ENCODE measurements at places on chromosomes 12 and 14.
A peak's percentile ranks its signal among the peaks of the same experiment; 100 is the strongest.

- no peak for DNase-seq
Observed at GRCh38 chr12:100612606-100613005, 39.1 kb downstream of the GAS2L3 start.

GRCh38 chr12:87112571-87113345 is 856.6 kb upstream of the MGAT4C start:
- no peak for DNase-seq

- no peak for DNase-seq
Observed at GRCh38 chr12:107079172-107080011, 14.0 kb downstream of the CRY1 start.

- DNase-seq: no peak
Observed at GRCh38 chr12:128685903-128686475, 137.8 kb downstream of the SLC15A4 start.

- DNase-seq: no peak
Observed at GRCh38 chr12:26406391-26406790, 211.0 kb downstream of the SSPN start.

DNA sequence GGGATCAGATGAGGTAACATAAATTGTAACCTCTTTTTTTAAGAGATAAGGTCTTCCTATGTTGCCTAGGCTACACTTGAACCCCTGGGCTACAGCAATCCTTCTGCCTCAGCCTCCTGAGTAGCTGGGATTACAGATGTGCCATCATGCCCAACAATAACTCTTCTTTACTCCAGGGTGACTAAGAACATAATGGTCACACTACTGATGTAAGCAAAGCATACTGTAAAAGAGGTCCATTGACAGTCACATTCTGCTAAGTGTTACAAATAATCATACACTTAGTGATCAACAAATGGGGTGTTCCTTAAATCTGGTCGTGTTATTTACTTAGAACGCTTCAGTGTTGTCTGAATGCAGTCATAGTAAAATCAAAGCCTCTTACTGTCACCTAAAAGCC is 68.9 kb downstream of the EPS8 start:
- no peak for DNase-seq

DNA sequence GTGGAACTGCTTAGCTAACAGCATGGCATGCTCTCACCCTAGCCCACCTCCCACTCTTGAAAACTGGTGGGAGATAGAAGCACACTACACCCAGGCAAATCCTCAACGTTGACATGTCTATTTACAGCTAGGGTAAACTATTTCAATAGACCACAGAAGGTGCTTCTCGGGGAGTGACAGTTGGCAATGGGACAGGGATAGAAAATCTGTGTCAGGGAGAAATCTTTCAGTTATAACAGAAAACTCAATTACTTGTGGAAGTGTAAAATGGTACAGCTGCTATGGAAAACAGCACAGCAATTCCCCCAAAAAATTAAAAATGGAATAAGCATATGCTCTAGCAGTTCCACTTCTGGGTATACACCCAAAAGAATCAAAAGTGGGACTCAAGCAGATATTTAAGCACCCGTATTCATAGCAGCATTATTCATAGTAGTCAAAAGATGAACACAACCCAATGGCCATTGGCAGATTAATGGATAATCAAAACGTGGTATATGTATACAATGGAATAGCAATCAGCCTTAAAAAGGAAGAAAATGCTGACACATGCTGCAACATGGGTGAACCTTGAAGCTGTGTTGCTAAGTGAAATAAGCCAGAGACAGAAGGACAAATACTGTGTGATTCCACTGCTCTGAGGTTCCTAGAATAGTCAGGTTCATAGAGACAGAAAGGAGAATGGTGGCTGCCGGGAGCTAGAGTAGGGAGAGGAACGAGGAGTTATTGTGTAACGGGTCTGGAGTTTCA is 92.5 kb downstream of the STAB2 start:
- no peak for DNase-seq

- no peak for DNase-seq
Observed at GRCh38 chr12:112822056-112822455, 30.5 kb downstream of the RPH3A start.

DNA sequence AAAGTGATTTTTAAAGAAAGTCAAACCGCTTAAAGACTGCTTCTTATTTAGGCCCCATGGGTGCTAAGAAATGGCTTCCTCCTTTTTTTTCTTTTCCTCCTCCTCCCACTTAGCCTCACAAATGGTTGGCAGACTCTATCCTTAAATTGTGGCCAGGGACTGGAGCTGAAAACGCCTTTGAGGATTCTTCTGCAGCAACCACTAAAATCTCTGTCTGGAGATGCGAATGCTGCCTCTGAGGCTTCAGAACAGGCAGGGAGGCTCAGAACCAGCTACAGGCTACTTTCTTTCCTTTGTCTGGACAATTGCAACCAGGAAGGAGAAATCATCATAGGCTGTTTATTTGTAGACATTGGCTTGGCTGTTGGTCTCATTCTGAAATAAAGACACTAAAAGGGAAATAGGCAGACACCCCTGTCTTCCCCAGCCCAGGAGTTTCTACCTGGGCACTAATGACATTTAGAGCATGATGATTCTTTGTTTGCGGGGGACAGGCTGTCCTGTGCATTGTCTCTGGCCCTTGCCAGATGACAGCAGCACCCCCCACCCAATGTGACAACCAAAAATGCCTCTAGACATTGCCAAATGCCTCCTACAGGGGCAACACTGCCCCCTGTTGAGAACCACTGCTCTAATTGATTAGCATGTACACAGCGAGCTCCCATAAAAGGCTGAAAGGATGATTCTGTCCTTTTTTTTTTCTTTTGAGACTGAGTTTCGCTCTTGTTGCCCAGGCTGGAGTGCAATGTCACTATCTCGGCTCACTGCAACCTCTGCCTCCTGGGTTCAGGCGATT is 50.3 kb downstream of the MAP1LC3B2 start:
- no peak for DNase-seq

DNA sequence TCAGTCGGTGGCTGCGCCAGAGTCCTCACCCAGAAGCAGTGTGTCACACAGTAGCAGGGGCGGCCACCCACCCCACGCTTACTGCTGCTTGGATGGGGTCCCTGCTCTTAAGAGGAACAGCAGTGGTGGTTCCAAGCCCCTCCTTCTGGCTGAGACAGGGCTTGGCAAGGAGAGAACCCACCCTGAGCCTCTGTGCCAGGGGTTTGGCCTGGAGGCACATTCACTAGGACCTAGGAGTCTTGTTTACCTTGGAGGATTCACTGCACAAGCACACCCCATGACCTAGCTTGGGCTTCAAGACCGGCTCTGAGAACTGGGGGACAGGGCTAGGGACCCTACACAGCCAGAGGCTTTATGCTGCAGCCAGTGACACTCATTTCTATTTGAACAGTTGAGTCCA is 78.6 kb downstream of the NT5DC3 start:
- DNase-seq: no peak

DNA sequence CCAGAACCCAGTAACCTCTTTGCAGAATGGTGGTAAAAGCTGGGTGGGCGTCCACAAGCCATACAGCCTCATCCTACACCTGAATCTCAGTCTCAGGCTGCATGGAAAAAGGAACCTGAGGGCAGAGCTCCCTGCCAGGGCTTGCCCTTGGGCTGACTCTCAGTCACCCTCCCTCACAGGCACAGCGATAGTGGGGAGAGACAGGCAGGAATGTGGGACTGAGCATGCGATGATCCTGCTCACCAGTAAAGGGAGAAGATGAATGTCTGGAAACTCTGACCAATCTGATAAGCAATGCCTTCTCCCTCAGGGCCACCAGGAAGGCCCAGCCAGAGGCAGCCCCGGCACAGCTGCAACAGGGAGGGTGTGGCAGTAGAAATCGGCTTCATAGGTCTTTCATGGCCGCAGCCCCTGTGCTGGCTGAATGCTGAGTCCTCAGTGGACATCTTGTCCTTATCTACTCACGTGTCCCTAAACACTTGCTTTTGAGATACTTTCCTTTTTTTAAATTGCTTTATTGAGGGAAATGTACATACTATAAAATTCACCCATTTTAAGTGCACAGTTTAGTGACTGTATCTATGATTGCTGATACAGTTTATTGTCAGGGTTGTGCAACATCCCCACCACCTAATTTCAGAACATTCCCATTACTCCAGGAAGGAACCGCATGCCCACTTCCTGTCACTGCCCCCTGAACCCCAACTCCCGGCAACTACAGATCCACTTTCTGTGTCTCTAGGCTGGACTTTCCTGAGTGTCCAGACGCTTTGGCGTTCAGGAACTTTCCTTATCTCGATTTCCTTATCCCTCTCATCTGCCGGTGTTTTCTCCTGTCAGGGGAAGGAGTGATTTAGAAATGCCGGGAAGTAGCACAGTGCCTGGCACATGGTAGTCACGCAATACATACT is 258.1 kb downstream of the PCNX1 start:
- DNase-seq: no peak

GRCh38 chr14:32813401-32813800 is 125.3 kb upstream of the NPAS3 start:
- no peak for DNase-seq

DNA sequence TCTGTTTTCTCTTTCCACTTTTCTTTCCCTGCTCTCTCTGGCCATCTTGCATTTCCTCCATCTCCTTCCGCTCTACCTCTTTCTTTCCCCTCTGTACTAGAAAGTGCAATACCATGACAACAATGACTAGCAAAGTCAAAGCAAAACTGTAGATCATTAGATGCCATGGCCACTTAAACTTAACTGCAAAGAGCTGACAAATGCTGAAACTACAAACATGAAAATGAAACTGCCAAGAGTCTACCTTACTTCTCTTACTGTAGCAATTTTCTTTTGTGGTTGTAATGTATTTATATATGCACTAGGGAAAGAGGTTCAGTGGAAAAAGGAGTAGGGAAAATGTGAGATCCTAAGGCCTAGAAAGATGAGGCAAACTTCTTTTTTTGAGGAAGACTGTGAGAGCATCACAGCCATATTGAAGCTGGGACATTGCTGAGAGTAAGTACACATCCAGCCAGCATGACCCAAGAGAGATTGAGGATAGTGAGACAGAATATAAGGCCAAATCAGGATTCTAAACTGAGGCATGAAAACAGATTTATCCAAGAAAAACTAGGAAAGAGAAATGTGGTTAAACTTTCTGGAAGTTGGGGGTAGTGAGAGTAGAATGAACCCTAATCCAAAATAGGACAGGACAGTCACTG is 276.6 kb upstream of the NAV3 start:
- no peak for DNase-seq

GRCh38 chr14:104436741-104437701 is 142.5 kb upstream of the C14orf180 start:
- DNase-seq: no peak

DNA sequence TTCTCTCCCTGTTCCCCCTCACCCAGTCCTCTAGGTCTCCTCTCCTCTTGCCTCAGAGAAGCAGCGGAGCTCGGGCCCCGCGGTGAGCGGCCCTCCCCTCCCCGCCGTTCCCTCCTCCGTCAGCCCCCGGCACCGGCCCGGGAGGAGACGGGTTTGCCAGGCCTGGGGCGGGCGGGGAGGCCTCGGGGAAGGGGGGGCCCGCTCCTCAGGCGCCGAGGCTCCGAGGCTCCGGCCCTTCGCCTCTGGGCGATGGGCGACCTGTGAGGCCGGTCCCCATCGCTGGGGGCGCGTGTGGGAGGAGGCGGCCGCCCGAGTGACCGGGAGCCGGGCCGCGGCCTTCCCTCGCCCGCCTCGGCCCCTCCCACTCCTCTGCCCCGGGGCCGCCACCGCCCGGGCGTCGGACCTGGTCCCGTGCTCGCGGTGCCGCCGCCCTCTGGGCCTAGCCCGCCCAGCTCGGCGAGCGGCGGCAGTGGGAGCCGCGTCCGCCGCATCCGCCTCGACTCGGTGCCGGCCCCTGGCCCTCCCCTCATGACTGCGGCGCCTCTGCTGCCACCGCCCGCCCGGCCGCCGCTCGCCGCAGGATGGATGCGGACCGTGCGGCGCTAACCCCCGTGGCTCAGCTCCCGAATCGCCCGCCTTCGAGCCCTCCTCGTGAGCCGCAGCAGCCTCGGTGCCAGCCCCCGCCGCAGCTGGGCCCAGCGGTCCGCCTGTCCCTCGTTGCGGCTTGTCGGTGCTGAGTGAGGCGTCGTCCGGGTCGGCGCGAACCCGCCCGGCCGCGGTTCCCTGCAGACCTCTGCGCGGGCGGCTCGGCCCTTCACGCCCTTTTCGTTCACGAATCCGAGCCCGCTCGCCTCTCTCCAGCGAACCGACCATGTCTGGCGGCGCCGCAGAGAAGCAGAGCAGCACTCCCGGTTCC is 574 bp downstream of the WNK1 start:
- DNase-seq: no peak

DNA sequence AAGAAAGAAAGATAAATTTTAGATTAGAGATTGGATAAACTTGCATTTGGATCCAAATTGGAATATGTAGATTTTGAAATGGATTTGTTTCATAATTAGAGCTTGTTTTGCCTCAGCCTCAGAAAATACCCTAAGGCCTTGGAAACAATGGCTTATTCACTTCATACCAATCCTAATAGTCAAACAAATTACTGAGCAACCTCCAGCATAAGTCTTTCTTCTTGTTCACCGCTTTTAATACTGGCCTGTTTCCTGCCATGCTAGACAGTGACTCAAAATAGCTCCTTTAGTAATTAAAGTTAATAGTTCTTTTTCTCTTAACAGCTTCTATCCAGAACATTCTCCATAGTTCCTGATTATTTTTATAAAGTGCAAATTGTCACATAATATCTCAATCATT is 110.9 kb upstream of the DNM1L start:
- peak; percentile 57 for DNase-seq

GRCh38 chr14:53953828-53954550 is 2.6 kb downstream of the BMP4 start:
- DNase-seq: no peak

- no peak for DNase-seq
Observed at GRCh38 chr12:57000393-57000792, 6.0 kb downstream of the ZBTB39 start.

DNA sequence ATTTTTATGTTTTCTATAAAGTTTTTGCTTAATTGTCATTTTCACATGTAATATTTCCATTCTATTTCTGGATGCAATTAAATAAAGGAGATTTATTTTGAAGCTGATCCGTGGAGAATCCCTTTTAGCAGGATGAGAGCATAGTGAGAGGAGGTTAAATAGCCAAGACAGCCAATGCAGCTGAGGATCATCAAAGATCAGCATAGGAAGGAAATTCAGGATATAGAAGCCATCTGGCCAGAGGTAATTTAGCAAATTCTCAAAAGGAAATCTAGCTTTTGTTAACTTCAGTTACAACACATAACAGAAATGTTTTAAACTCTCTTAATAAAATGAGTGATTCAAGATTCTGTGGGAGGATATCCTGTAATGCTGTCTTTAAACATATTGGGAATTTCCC is 122.8 kb upstream of the PDE3A start:
- DNase-seq: no peak

DNA sequence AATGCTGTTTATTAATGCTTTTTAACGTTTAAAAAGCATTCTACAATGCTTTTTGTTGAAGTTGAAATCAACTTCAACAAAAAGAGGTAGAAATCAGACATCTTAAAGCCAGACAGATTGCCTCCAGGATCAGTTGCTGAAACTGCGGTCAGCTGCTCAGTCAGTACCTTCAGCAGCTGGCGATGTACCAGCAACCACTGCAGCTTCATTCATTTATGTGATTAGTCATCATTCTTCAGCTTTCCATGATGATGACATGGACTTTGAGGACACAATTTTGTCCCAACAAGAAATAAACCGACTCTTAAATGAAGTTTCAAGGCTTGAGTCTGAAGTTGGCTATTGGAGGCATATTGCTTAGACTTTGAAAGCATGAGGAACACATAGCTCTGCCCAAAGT is 31.5 kb upstream of the NUAK1 start:
- DNase-seq: peak; percentile 62

Data from fibroblast of skin of left biceps (primary cell).